ENCODE measurements at places on chromosomes 5 and 9. TPM values are rescaled to one million over a fixed set of nuclear protein-coding genes. Genes with fewer than 3 reads are reported as not detected.

DNA sequence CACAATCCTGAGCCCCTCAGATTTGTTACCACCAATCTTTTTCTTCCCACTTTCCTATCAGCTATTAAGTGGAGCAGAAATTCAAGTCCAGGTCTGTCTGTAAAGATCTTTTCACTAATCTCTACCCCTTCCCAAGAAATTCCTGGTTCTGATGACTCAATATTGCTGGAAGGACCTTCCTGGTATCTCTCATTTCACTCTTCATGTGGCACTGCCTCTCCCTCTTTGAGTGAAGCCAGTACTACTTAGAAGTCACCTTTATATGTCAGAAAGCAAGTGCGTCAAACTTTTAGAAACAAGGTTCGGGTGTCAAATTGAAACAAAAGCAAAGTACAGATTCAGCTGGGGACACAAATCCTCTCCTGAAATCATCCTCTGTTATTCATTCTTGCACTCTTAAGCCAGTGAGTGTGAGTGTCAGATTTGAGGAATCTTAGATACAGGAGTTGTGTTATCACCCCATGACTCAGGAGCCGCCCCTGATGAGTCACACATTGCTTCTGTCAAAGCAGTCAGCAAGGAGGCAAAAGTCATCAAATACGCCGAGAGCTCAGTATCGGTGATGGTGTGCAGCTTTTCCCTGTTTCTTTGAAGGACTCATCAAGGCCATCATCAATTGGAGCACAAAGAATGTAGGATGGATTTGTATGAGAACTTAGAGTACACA lies 313.0 kb downstream of the CETN3 start:
- no peaks in the 10 kb centered on the region for H3K4me1 ChIP-seq
- no peak overlapping the region for H3K27ac ChIP-seq
- H3K4me3 ChIP-seq: no peak overlapping the region
- H3K36me3 ChIP-seq: no peaks in the 10 kb centered on the region
- no peak for DNase-seq
- H3K27me3 ChIP-seq: no peaks in the 10 kb centered on the region

GRCh38 chr5:147451193-147451592 lies 58.7 kb downstream of the DPYSL3 start:
- no peak for DNase-seq
- H3K36me3 ChIP-seq: no peaks in the 10 kb centered on the region
- peak overlapping the region; percentile 77 for H3K27ac ChIP-seq
- no peaks in the 10 kb centered on the region for H3K27me3 ChIP-seq
- H3K4me3 ChIP-seq: no peak overlapping the region

PITX1 gene
- total RNA-seq: 6.8 TPM

PCDHB9 gene
- total RNA-seq: 1.0 TPM

DNA sequence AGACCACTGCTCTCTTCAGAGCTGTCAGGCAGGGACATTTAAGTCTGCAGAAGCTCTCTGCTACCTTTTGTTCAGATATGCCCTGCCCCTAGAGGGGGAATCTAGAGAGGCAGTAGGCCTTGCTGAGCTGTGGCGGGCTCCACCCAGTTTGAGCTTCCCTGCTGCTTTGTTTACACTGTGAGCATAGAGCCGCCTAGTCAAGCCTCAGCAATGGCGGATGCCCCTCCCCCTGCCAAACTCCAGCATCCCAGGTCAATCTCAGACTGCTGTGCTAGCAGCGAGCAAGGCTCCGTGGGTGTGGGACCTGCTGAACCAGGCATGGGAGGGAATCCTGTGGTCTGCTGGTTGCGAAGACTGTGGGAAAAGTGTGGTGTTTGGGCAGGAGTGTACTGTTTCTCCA lies 59.9 kb downstream of the CAVIN4 start:
- DNase-seq: no peak
- H3K27me3 ChIP-seq: no peaks in the 10 kb centered on the region
- H3K4me1 ChIP-seq: no peaks in the 10 kb centered on the region
- H3K36me3 ChIP-seq: no peaks in the 10 kb centered on the region
